ENCODE measurements at places on chromosomes 11 and 22.

- DNase-seq: no peak
These were observed 18.1 kb downstream of the JHY start for GRCh38 chr11:122900587-122901202.

DNA sequence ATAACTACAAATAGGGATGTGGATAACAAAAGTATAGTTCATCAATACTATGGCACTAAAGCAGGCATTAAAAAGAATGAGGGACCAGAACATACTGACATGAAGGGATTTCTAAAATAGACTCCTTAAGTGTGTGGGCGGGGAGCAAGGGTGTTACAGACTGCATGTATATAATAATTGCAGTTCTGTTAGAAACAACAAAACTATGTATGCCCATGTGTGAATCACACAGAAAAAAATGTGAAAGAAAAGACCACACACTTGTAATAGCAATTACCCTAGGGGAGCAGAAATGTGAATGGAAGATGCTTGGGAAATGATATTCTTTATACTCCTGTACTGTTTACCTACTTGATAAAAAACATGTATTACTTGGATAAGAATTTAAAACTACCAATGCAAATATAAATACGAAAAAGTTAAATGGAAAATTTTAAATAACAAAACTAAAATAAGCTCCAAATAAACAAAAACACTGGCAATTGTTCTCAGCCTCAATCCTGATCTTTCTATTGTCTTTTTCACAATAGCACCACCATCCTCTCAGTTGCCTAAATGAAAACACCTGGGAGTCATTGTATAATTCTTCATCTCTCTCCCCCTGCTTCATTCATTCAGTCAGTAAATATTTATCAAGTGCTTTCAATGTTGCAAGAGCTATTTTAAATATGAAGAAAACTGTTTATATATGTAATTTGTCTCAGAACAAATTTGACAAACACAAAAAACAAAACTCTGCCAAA is 129.8 kb downstream of the FCHSD2 start:
- no peak for DNase-seq

DNA sequence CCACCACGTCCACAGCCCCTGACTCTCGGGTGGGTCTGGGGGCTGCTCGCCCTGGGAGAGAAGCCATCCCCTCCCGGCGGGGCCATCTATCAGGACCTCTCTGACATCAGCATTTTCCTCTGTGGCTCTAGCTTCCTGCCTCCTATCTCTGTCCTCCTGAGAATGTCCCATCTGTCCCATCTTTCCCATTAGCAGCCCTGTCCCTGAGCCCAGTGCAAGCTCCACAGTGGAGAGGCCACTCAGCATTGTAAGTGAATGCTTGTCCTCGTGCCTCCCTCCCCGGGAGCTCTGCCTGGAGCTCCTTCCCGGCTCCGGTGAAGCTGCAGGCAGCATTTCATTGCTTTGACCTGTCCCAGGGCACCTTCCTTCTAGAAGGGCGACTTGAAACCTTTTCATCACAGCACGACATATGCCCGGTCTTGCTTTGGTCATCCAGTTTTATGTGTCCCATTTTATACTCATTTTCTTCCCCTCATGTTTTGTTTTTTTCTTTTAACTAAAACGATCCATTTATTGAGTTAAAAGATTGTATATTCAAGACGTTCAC is 49.7 kb downstream of the RTN4R start:
- no peak for DNase-seq

GRCh38 chr11:119739975-119740374 is 11.0 kb upstream of the NECTIN1 start:
- no peak for DNase-seq

- DNase-seq: peak; percentile 47
These were observed 34.1 kb downstream of the NEU3 start for GRCh38 chr11:75022759-75023396.

DNA sequence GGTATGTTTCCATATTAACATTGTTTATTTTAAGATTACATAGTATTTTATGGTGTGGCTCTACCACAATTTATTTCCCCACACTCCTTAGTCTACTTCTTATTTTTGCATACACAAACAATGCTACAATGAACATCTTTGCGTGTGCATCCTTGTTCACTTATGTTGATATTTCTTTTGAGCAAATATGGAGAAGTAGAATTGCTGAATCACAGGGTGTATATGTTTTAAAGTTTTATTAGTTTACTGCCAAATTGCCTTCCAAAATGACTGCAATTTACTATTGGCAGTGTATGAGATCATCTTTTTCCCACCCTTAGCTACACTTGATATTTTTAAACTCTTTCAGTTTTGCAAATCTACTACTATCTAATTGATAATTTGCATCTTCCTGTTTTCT is 38.7 kb upstream of the FAR1 start:
- DNase-seq: no peak

DNA sequence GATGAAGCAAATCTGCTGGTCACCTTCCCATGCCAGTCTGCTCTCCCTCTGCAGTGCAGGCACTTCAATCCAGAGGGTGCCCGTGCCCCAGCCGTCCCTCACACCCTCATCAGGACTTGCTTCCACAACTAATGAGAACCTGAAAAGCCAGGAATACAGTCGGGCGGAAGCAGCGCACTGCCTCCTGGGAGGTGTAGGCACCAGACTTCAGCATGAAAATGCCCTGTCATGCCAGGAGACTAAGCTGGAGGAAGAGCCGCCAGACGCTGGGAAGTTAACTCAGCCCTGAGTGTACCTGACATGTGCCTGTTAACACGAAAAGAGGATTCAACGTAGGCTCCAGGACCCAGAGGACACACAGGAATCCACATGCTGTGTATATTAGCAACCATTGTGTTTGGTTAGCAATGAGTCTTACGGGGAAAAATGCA is 40.1 kb upstream of the FLI1 start:
- no peak for DNase-seq

DNA sequence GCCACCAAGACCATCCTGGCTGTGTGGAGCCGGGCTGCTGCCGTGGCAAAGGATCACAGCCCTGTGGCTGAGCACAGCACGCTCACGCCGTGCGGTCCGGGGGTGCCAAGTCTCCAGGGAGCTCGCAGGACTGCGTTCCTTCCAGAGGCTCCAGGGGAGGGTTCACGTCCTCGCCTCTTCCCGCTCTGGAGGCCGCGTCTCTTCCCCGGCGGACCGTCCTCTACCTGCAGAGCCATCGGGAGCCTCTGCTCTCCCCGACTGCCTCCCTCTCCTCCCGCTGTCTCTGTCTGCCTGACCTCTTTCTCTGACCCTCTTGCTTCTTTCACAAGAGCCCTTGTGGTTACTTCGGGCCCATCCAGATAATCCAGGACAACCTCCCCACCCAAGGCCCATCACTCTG is 11.4 kb upstream of the MUC5AC start:
- DNase-seq: no peak

DNA sequence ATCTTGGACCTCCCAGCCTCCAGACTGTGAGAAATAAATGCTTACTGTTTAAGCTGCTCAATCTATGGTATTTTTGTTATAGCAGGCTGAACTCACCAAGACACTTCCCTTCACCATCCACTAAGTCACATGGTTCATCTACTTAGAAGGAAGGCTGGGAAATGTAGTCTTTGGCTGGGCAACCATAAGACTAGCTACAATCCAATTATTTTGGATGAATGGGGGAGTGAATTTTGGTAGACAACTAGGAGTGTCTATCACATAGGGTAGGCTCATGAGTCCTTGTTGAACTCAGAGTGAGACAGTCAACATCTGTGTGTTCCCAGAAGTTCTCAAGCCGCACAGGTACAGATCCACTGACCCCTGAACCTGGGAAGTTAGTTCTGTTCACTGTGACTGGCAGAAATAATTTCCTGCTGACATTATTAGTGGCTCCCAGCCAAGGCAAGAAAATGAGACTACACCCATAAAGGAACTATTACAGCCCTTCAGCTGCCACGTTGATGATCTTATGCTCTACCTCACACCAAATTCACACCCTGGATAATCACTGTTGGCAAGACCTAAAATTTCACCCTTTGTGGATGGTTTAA is 3.1 kb upstream of the SLC35C1 start:
- no peak for DNase-seq

- DNase-seq: no peak
These were observed 47.2 kb downstream of the BUD13 start for GRCh38 chr11:116725434-116726221.

- peak; percentile 2 for DNase-seq
These were observed 1074.3 kb upstream of the TENM4 start for GRCh38 chr11:80515097-80515496.

Data from GM12864 (cell line).